ENCODE measurements at places on chromosomes 12 and 14.

DNA sequence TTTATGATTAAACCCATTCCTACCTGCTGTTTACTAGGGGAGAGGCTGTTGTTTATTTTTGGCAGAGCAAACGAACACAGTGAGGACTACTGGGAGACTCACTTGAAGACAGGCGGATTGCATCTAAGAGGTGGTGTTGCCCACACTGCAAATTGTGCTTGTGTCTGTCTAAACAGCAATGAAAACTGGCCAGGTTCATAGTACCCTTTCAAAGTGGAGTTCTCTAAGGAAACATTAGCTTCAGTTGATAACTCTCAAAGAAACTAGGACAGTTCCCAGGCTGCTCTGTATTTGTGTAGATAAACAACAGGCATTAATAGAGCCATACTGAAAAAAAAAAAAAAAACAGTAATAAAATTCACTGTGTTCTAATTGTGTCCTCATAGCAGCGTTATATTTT, 466.0 kb upstream of the RGS6 start:
- no peak for DNase-seq

GRCh38 chr14:65849091-65849490, 436.6 kb downstream of the FUT8 start:
- DNase-seq = no peak

DNA sequence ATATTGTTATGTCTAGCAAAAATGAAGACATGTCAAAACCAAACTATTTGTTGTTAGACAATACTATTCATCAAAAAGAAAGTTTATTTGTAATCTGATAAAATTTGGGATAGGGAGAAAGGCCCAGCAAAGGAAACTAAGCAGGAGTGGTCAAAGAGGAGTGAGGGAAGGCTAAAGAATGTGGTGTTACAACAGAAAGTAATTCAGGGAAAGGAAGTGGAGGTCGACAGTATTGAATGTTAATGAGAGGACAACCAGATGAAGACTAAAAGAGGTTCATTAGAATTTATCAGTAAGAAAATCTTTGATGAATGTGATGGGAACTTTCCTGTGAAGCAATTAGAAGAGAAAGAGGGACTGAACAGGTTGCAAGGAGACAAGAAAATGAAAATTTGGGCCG, 33.9 kb downstream of the PLCZ1 start:
- no peak for DNase-seq

- DNase-seq = no peak
These were observed 96.6 kb upstream of the PCED1B start for GRCh38 chr12:46982629-46983392.

GRCh38 chr12:3202734-3203446, 125.7 kb downstream of the TSPAN9 start:
- DNase-seq = peak; percentile 83

DNA sequence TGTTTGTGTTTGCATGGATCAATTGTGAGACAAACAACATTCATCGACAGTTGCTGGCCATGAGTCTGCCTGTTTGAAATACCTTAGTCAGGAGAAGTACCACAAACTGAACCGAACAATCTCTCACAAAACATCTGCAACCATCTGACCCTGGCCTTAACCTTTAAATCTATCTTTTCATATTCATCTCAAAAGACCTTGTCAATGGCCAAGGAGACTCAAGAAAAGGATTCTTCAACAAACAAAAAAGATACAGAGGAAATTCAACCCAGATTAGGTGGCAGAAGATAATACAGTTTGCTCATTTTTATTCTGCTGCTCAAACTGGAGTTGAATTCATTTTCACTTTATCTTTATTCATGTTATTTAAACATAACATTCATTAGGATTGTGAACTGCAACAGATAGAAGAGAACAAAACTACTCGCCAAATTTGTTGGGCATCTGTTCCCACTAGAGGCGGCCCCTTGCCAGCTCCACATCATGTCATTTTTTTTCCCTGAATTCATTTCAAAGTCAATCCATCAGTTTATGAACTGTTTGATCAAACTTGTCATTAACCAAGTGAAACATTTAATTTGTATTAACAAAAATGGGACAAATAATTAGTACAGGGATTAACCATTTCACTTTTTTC, 152.3 kb upstream of the OTX2 start:
- DNase-seq = no peak

- no peak for DNase-seq
These were observed 656.1 kb upstream of the NOVA1 start for GRCh38 chr14:27253966-27254365.

DNA sequence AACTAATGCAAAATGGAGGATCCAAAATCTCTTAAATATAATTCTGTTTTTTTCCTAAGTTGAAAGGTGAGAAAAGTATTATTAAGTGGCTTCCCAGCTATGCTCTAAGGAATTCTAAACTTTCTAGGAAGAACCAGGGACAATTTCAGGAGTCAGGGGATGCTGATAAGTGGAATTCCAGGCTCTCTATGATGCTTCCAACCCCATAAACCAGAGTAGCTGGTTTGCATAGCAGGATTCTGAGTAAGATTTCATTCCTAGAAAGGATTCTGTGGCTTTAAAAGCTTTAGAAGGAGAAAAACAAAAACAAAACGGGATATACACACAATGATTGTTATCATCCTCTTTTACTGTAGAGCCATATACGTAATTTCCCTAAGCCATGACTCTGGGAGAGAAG, 93.9 kb downstream of the SLC16A7 start:
- DNase-seq = no peak

DNA sequence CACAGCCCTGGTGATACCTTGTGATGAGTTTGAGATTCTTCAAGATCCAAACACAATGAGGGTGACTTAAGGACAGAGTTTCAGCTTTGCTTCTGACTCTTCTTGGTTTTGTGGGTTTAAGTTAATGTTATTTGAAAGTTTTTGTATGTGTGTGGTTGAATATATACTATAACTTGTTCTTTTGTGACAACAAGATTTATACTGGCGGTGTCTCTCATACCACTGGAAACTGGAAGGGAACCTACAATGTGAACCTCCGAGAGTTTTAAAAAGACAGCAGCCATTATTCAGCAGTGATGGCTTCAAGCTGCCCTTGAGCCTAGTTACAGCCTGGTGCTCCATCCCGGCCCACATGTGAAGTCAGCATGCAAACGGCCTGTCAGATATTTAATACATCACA, 87.9 kb upstream of the IGF1 start:
- no peak for DNase-seq

- no peak for DNase-seq
These were observed 134.3 kb upstream of the DCN start for GRCh38 chr12:91316907-91317269.

DNA sequence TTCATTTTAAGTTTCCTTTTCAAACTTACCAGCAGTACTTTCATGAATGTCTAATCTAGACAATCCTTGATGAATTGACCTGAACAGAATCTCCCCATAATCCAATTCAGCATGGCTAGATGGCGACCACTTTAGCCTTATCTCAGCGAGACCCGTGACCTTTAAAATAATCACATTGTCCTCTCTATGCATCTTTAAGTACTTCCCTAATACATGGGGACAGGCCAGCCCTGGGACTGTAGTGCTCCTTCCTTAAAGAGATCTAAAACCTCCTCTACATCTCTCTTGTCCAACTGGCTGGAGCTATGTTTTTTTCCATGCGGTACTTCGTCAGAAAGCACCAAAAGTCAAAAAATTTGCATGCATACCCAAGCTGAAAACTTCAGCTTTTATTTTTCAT, 746.0 kb downstream of the VRK1 start:
- DNase-seq = no peak

- DNase-seq = no peak
These were observed 25.1 kb upstream of the EIF5 start for GRCh38 chr14:103308717-103309616.

DNA sequence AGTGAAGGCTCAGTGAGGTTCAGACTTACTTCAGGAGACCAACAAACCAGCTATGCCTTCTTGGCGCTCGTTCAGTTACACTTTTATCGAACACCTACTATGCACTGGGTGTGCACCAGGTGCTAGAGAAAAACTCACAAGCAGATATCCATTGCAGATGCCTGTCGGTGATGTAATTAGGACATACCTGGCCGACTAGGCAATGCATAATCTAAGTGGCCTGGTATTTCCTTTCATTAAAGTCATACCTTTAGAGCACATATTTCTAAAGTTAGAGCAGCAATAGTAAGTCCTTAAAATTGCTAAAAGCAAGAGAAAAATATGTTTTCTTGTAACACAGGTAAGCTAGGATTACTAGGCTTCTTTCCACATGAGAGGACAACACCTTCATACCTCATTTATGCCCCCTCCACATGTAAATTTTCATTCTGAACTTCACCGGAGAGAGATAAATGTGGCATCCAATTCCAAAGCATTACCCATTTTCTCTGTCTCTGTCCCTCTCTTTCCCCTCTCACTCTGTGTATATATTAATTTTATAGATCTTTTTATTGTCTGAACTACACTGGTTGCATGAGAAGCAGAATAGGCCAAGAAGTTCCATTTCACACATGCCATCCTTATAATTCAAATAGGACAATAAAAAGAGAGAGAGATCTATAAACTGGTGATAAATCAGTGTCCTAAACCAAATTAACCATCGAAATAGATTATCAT, 242.2 kb downstream of the SPTSSA start:
- no peak for DNase-seq

DNA sequence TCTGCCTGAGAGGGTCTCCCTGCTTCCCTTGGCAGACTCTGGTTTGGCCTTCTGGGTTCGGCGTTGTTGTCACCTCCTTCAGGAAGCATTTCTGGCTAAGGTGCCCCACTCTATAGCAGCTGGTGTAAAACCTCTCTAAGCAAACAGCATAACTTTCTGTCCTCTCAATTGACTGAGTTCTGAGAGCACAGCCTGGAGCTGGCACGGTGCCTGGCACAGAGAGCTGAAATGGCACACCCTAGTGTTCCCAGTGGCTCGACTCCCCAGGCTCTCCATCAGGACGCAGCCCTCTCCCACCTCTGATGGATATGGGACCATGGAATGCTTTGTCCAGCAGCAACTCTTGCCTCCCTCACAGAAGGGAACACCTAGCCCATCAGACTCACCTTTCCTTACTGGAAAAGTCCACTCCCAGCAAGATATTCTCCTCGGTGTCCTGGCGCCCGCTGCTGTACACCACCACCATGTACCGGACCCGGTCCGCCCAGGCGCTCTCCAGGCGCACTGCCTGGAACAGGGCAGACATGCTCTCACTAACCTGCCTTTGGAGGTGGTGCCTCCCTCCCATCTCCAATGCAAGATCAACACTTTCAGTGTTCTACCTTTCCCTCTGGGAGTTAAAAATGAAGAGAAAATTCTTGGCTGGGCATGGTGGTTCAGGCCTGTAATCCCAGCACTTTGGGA, 40.6 kb downstream of the SSH1 start:
- no peak for DNase-seq

DNA sequence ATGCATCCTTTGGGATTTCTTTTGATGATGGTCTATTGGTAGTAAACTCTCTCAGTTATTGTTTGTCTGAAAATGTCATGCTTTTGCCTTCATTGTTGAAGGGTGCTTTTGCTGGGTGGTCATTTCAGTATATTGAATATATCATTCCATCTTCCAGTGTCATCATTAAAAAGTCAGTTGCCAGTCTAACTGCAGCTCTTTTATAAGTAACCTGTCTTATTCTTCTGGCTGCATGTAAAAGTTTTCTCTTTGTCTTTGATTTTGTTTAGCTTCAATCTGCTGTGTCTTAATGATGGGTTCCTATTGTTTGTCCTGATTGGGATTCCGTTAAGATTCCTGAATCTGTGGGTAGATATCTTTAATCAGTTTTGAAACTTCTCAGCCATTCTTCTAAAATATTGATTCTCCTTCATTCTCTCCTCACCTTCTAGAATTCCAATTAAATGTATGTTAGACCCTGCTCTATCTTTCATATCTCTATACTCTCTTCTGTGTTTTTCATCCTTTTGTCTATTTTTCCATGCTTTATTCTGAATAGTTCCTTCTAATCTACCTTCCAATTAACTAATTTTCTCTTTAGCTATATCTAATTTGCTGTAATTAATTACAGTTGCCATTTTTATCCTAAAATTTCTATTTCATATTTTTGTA, 6.4 kb downstream of the OAS1 start:
- no peak for DNase-seq

- no peak for DNase-seq
These were observed 72.8 kb downstream of the IRF2BPL start for GRCh38 chr14:76955575-76956315.

GRCh38 chr12:92757597-92758121, 54.9 kb downstream of the PLEKHG7 start:
- DNase-seq = no peak

DNA sequence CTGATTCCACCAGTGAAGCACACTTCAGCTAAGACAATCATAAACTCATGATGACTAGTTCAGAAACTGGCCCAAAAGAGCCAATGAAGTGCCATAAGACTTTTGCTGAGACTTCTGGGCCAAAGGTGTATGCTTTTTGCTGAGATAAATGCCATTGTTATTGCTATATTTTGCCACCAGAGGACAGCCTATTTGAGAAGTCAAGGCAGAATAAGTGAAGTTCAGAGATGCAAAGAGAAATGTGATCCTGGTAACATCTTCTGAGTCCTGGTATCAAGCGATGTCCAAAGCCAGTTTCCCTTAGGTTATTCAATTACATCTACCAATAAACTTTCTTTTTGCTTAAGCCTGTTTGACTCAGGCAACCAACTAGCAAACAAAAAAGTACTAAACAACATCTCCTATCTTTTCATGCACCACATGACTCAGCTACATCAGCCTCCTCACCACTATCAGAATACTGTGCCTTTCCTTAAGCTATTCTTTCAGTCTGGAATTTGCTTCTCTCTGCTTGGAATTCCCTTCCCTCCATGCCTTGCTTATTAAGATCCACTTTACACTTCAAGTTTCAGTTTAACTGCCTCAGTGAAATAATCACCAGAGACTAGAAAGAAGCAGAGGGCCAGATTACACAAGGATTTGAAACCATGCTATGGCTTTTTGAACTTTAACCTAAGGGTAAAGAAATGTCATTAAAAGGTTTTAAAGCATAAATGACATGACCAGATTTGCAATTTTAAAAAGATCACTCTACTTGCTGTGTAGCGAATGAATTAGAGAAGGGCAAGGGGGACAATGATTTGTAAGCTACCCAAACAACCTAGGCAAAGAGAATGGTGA, 14.0 kb downstream of the CRY1 start:
- DNase-seq = no peak

Measured in Caco-2 (cell line).